ENCODE measurements at places on chromosomes 1 and 21.

- no peak for DNase-seq
Measured at GRCh38 chr21:45253633-45254459, 33.8 kb downstream of the POFUT2 start.

- no peak for DNase-seq
Measured at GRCh38 chr1:88891951-88892340, 579 bp upstream of the GTF2B start.

DNA sequence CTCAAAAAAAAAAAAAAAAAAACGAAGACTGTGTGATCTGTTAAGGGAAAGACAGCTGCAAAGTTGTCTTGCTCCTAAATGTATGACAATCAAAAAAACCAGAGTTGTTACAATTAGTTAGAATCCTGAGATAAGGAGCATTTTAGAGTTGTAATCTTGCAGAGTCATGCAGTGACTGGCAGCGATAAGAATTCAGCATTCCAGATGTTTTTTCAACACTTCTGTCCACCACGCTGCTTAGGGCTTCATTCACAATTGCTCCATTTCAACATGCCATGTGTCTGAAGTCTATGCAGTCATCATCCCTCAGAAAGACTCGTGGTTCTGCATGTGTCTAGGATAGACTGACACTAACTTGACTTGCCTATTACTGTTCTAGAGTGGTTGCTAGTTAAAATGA lies 102.4 kb upstream of the BACE2 start:
- DNase-seq: peak; percentile 80

GRCh38 chr21:37372127-37372731 lies 5.7 kb downstream of the DYRK1A start:
- no peak for DNase-seq

DNA sequence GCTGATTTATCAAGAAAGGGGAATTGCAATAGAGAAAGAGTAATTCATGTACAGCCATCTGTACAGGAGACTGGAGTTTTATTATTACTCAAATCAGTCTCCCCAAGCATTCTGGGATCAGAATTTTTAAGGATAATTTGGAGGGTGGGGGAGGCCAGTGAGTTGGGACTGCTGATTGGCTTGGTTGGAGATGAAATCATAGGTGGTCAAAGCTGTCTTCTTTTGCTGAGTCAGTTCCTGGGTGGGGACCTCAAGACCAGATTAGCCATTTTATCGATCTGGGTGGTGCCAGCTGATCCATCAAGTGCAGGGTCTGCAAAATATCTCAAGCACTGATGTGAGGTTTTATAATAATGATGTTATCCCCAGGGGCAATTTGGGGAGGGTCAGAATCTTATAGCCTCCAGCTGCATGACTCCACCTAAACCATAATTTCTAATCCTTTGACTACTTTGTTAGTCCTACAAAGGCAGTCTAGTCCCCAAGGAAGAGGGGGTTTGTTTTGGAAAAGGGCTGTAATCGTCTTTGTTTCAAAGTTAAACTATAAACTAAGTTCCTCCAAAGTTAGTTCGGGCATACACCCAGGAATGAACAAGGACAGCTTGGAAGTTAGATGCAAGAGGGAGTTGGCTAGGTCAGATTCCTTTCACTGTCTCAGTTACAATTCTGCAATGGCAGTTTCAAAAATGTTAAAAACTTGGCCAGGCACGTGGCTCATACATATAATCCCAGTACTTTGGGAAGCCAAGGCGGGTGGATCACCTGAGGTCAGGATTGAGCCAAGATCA lies 16.9 kb upstream of the RAB3B start:
- no peak for DNase-seq

Measured in fibroblast of skin of right quadriceps (primary cell).